ENCODE measurements at places on chromosomes 5 and 9. TPM values are rescaled to one million over a fixed set of nuclear protein-coding genes. Genes with fewer than 3 reads are reported as not detected.

Gene ERAP2
- total RNA-seq = 1.3 TPM

Gene WASHC1
- 12.1 TPM for total RNA-seq

Gene PCDH12
- total RNA-seq = 0.06 TPM

Gene ACOT12
- not detected for total RNA-seq

Gene WNT8A
- not detected for total RNA-seq

Gene FABP6
- total RNA-seq = 0.53 TPM

Gene SERINC5
- total RNA-seq = 4.5 TPM

Gene CCNH
- total RNA-seq = 40.3 TPM

Gene IL17B
- 0.18 TPM for total RNA-seq

Gene FLT4
- total RNA-seq = 4.4 TPM

Gene TCF7
- 10.7 TPM for total RNA-seq

Gene GOLM1
- 109 TPM for total RNA-seq

Gene PTGES
- total RNA-seq = 149 TPM

Gene SYK
- total RNA-seq = not detected

All from A549 treated with Hydrocortisone at 1 μM for 4 hours (cell line).